Left ventricle myocardium superior (tissue), 1 donor: ENCODE measurements at places on chromosomes 13 and 19.

GRCh38 chr13:20291675-20292074 lies 59.6 kb upstream of the GJB6 start:
- DNase-seq, result no peak

- no peak for DNase-seq
Measured at GRCh38 chr13:111634410-111634809, 314.0 kb downstream of the TEX29 start.

DNA sequence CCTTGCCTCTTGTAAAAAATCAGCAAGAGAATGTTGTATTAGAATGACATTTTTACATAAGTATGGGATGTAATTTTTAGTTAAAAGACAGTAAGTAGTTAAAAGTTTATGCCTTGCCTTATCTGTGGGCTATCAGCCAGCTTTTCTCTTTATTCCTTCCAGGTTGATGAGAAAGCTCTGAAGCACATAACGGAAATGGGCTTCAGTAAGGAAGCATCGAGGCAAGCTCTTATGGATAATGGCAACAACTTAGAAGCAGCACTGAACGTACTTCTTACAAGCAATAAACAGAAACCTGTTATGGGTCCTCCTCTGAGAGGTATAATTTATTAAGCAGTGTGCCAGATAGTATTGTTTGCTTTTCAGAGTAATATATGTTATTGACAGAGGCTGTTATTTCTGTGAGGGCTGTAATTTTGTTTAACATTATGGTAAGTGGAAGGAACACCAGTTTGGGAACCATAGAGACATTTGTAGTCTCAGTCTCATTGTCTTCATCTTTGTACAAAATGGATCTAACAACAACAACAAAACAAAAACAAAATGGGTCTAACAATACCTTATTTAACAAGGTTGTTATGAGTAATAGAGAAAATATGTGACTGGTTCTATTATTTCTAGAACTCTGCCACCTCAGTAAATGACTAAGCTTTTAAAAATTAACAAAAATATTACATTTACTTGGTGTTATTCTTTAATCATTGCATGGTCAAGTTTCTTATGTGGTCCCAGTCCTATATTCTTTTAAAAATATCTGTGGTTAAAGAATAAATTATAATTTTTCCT lies 112.8 kb downstream of the TDRD3 start:
- no peak for DNase-seq

- no peak for DNase-seq
Measured at GRCh38 chr13:114155320-114155719, 22.9 kb upstream of the RASA3 start.

DNA sequence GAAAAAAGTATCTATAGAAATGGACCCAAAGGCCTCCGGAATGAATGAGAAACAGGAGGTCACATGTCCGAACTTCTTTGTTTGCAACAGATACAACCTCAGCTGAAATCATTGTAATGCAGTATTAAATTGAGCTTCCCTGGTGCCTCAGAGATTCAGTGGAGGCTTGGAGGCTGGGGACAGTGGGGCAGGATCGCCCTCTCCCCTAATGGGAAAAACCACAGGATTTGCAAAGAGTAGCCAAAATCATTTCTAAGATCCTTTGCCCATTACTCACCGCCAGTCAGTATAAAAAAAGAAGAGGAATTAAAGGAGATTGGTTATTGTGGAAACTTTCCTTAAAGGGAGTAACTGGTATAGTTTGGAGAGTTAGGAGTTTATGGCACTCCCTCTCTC lies 30.4 kb upstream of the IRS2 start:
- DNase-seq, result no peak

GRCh38 chr19:13964776-13965175 lies 12.5 kb downstream of the DCAF15 start:
- DNase-seq, result no peak

DNA sequence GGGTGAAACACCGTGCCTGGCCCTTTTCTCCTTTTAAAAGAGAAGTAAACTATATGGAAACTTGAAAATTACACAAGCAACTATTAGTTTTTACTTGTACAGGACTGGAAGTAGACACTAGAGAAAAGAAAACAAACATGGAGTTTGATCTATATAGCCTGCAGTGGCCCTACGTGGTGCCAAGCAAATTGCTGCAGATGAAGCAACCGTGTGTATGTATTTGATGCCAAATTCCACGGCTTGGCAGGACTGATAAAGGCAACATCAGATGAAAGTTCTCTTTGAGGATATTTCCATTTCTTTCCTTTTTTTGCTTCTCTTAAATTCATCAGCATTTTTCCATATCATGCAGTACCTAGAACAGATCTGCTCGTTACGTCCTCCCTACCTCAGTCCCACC lies 49.8 kb downstream of the ATP8A2 start:
- DNase-seq, result no peak

DNA sequence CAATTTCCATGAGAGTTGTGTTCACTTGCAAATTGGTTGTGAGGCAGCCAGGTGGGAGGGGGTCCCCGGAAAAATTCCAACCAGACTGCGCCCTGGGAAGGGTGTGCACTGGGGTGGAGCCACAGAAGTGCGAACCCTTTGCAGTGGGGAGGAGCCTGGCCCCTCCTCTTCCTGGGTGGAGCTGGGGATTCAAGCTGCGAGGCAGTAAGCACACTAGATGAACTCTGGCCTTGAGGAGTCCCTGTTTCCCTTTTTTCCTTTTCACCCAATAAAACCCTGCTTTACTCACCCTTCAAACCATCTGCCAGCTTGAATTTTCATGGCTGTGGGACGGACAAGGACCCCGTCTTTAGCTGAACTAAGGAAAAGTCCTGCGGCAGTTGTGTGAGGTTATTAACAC lies 31.0 kb upstream of the MBNL2 start:
- DNase-seq, result no peak

- DNase-seq, result peak; percentile 47
Measured at GRCh38 chr13:97142452-97142851, 79.7 kb upstream of the MBNL2 start.

GRCh38 chr19:5961969-5962945 lies 15.7 kb downstream of the RANBP3 start:
- DNase-seq, result no peak

GRCh38 chr13:35256459-35257148 lies 219.9 kb downstream of the MAB21L1 start:
- DNase-seq, result no peak

GRCh38 chr13:36778083-36778671 lies 40.8 kb upstream of the RFXAP start:
- no peak for DNase-seq

DNA sequence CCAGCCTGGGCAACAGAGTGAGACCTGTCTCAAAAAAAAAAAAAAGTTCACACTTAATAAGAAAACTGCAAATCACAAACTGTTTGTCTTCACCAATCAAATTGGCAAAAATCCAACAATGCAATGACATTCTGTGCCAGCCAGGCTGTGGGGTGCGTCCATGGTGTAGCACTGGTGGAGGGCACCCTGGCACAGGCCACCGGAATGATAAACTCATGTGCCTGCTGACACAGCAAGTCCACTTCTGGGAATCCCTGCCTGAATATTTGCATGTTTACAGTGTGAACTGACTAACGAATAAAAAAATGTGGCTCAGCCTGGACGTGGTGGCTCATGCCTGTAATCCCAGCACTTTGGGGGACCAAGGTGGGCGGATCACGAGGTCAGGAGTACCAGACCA lies 1.6 kb upstream of the LRRC25 start:
- DNase-seq, result peak; percentile 61

DNA sequence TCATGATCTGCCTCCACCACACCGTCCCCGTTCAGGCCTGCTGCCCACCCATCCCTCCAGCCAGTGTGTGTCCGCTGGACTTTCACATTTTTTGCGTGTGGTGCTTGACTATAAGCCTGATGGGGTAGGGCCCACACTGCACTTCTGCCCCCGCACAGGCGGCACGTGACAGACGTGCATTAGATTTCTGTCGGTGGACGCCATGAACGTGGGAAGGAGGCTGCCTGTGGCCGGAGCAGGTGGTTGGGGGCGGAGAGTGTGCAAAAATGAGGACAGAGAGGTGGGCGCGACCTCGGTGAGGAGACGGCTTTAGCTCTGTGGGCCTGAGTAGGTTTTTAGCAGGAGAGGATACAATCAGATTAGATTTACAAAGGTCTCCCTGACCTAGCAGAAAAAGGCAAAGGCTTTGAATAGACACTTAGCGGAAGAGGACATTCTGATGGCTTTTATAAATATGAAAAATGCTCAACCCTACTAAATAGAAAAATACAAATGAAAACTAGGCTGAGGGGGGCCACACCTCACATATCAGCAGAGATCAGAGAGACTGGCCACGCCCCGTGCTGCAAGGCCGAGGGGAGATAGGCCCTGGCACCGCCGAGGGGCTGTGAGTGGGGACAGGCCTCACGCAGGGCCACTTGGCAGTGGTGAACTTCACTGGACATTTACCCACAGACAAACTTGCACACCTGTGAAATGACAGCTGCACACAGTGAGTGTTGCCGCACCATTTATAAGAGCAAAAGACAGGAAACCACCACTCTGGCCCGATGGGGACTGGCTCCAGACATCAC lies 25.4 kb downstream of the PAK4 start:
- no peak for DNase-seq

GRCh38 chr19:38039966-38040365 lies 133.0 kb downstream of the SIPA1L3 start:
- no peak for DNase-seq

GRCh38 chr19:6551607-6552450 lies 21.0 kb downstream of the TNFSF9 start:
- peak; percentile 42 for DNase-seq

- no peak for DNase-seq
Measured at GRCh38 chr13:71865874-71866334, 1.1 kb downstream of the DACH1 start.

DNA sequence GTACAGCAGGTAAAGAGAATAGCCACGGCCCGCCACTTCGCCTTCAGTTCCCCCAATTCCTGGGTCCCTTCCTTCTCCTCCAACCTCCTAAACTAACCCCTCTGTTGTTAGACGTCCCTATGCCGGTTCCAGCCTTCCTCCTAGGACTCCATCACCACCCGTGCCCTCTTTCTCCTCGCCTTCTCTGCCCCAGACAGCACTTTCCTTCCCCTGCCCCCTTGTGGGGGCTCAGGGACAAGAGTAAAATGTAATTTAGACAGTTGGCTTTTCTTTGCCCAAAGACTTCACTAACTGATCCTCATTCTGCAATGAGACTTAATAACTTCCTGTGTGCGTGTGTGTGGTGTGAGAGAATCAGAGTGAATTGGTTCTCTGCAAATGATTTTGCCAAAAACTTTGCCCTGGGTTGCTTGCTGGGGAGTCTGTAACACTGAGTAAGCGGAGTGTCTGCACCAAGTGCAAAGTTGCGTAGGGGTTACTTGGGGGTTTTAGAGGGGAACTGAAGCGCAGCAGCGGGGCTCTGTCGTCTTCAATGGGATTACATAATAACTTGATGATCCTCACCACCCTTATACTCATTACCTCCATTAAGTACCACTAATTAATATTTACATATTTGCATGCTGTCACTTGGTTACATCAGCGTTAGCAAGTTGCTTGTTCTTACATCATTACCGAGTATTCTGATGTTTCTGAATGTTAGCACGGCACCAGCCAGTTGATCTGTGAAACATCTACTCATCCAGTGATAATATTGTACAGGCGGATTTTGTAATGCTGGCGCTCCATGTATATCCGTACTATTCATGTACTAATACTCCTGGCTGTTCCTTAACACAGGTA lies 19.9 kb upstream of the SGCG start:
- no peak for DNase-seq

GRCh38 chr19:20858218-20858617 lies 64.8 kb upstream of the ZNF85 start:
- DNase-seq, result no peak

DNA sequence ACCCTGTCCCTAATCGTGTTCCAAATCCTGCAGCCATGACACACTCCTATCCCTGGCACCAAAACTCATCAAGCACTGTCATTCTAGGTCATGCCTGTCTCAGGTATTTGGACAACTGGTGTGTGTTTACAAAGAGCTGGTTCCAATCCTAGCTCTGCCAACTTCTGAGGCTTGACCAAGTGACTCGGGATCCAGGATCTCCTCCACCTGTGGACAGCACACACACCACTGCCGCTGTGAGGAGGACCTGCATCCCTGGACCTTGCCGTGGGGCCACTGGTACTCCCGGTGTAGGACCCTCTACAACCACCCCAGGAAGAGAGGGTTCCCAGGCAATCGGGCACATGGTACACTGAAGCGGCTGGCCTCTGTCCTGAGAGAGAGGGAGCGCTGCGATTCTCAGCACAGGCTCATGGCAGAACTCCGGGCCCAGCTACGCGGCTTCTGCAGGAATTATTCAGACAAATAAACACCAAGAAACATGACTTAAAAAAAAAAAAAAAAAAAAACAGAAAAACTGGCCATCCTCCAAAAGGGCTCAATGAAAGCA lies 20.4 kb downstream of the MLLT1 start:
- DNase-seq, result no peak

- no peak for DNase-seq
Measured at GRCh38 chr19:19578252-19578651, 40.2 kb downstream of the CILP2 start.

GRCh38 chr19:35755131-35755549 lies 1.7 kb downstream of the HSPB6 start:
- DNase-seq, result no peak

DNA sequence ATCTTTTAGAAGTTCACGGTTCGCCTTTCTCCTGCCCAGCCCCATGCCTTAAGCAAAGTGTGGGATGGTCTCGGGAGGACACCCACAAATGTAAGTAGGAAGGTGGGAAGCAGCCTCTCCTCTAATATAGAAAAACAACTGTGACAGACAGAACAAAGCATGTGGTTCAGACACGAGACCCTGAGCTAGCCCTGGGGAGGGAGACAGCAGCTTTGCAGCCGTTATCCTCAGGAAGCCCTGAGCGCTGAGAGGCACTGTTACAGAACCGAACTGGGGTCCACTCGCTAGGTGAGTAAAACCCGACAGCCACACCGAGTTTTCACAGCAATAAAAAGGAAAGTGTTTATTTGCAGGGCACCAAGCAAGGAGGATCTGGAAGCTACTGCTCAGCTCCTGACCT lies 210.6 kb downstream of the UQCRFS1 start:
- no peak for DNase-seq
